ENCODE measurements at places on chromosomes 5 and 9.

- no peak for DNase-seq
These were observed 129.1 kb downstream of the DOCK8 start for GRCh38 chr9:343773-344172.

DNA sequence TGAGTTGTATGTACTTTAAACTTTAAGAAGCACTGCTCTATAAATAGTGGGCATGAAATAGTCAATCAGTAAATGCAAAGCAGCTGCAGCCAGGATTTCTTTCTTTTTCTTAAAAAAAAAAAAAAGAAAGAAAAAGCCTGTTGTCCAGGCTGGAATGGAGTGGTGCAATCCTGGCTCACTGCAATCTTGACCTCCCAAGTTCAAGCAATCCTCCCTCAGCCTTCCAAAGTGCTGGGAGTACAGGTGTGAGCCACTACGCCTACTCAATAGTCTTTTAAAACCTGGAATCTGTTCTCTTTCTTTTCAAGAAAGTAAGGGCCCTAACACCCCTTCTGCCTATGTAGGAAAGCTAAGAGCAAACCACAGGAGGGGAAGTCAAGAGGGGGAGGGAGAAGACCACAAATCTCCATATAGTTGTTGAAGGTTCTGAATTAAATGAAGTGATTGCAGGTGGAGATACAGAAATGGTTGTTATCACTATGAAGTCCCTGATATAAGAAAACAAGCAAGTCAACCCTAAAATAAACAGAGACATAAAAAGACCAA, 20.6 kb upstream of the TPD52L3 start:
- DNase-seq = no peak

DNA sequence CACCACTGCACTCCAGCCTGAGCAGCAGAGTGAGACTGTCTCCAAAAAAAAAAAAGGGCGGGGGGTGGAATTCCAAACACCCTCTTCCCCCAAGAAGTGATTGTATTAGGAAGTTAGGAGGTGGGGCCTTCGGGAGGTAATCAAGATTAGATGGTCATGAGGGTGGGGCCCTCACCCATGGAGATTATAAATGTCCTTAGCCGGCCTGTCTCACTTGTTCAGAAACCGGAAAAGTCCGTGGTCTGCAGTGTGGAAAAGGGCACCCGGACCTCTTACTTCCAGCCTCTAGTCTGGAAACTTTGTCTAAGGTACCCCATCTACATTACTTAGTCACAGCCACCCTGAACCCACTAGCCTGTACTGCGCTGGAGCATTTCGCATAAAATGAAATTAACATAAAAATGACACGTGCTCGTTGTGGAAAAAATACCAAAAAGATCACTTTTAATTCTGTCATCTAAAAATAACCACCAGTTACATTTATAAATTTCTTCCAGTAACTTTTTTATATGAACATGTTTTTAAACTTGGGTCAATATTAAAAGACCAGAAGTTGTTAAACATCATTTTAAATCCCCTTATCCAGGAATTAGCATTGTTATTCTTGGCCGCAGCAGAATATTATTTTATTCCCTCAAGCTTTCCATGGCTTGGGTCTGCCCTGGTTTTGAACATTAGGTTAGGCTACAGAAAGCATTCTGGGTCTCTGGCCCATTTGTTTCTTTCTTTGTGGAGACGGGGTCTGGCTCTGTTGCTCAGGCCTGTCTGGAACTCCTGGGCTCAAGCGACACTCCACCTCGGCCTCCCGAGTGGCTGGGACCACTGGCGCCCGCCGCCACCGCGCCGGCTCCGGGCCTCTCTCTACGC, 1.2 kb upstream of the CKS2 start:
- peak; percentile 25 for DNase-seq

GRCh38 chr9:2889023-2889422, 45.1 kb upstream of the PUM3 start:
- DNase-seq = no peak

DNA sequence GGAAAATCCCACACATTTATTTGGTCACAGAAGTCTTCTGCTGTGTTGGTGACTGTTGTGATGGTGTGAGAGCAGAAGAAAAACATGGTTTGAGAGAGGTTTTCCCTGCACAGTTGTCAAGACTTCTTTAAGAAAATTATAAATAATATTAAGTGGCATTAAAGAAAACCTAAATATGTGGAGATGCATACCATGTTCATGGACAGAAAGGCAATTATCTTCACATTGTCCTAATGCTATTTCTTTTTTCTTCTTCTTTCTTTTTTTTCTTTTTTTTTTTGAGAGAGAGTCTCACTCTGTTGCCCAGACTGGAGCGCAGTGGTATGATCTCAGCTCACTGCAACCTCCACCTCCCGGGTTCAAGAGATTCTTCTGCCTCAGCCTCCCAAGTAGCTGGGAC, 24.3 kb upstream of the ERGIC1 start:
- DNase-seq = no peak

GRCh38 chr5:139966856-139967255, 76.2 kb downstream of the NRG2 start:
- peak; percentile 77 for DNase-seq

DNA sequence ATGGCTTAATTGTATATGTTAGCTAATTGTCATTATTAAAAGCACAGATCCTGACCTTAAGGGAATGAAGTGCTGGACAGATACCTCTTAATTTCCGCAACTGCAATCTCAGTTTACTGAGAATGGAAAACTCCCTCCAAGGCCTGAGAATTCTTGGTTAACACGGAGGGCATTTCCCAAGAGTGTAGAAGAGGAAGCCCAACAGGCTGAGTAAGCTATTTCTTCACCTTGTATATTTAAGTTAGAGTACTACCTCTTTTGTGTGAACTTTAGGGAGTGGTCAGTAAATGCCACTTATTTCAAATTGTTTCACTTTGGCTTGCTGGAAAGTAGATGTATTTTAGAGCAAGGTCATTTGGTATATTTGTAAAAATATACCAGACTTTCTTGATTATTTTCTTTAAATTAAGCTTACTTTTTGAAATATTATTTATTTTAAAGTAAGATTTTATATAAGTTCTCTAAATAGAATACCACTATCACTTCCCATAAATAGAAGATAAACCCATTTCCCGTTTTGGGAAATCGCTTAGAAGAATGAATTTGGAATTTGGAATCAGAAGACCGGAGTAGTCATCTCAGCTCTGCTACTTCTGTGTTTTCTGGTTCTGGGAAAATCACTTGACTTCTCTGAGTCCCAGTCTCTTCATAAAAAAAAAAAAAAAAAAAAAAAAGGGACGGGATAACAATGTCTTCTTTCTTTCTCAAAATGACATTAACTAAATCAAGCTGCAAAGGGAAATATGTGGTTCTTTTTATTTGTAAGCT, 26.0 kb upstream of the C9orf72 start:
- no peak for DNase-seq

DNA sequence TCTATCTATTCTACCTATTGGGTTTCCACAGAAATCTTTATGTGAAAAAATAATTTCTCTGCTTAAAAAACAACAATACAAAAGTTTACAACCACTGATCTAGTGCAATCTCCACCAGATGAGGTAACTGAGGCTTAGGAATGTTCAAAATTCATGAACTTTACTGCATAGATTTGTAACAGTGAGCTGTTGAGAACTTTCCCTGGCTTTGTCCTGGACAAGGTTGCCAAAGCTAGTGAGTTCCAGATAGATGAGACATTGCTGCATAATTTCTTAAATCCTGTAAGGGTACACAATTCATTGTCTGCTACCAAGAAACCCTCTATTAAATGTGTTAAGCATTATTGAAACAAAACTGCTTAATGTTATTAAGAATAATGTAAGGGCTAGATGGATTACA, 102.7 kb downstream of the OSMR start:
- DNase-seq = no peak

GRCh38 chr9:100449420-100449819, 22.5 kb downstream of the MSANTD3 start:
- DNase-seq = no peak

DNA sequence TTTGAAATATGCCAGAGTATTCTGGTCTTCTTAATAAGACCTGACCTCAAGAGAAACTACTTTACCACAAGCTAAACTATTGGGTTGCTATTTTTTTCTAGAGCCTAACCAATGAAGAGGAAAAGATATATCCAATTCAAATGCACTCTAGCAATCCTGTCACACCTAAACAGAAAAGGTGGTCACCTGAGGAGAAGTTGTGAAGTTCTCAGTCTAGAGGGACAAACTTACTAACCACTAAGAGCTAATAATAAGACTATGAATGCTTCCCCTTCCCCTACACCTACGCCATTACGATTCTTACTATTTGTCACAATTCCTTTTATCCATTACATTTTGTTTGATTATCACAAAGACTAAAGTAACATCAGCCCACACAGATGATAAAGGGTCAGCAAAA, 29.7 kb downstream of the RLN2 start:
- DNase-seq = no peak

GRCh38 chr9:21311889-21312288, 6.8 kb upstream of the IFNA5 start:
- no peak for DNase-seq

- DNase-seq = no peak
These were observed 37.5 kb downstream of the SLC28A3 start for GRCh38 chr9:84303061-84303460.

GRCh38 chr5:130541617-130542221, 623.3 kb downstream of the HINT1 start:
- no peak for DNase-seq

DNA sequence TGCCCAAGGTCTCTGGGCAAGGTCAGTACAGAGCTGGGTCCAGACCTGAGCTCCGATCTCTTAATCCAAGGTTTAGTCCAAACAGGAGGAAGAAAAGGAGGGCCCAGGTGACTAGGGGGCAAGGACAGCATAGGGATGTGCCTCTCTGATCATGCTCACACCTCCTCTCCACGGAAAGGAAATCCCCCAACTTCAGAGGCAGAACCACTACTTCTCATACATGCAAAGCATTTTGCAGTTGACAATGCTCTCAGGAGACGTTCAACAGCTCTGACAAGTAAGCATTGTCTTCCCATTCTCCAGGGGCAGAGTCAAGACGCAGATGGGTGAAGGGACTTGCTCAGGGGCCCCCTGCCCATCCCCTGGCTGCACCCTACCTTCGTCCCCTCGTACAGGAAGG, 8.7 kb upstream of the CORO2A start:
- DNase-seq = no peak

- DNase-seq = no peak
These were observed 261.2 kb upstream of the ANKRD55 start for GRCh38 chr5:56494300-56494731.

DNA sequence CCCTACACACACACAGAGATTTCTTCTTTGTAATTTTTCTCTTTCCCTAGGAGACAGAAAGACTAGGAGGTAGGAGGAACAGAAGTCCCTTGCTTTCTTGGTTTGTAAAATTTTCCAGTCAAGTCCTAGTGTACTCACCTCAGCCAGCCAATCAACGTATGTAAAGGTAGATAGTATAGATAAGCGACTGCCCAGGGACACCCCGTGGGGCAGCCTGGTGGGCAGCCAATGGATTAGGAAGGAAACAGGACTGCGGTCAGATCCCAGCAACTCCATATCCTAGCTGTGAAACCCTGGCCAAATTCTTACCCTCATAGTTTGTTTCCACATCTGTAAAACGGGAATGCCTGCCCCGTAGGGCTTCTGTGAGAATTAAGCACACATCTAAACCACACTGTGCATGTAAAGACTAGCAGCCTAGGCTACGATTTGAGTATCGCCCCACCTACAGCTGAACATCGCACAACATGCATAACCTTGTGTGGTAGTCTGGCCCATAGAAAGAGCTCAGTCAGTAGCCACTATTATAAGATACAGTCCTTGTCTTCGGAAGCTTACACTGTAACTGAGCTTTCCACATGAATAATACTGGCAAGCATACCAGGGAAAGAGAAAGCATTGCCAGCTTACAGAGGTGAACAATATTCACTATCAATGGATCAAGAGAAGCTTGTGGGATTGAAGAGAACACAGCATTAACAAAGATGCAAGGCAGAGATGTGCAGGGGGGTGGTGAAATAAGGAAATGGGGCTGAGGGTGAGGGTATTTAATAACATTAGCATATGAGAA, 353.4 kb upstream of the PANK3 start:
- no peak for DNase-seq

GRCh38 chr5:156329171-156329611, 2.2 kb downstream of the SGCD start:
- no peak for DNase-seq

GRCh38 chr5:82332064-82332855, 54.1 kb upstream of the RPS23 start:
- no peak for DNase-seq

DNA sequence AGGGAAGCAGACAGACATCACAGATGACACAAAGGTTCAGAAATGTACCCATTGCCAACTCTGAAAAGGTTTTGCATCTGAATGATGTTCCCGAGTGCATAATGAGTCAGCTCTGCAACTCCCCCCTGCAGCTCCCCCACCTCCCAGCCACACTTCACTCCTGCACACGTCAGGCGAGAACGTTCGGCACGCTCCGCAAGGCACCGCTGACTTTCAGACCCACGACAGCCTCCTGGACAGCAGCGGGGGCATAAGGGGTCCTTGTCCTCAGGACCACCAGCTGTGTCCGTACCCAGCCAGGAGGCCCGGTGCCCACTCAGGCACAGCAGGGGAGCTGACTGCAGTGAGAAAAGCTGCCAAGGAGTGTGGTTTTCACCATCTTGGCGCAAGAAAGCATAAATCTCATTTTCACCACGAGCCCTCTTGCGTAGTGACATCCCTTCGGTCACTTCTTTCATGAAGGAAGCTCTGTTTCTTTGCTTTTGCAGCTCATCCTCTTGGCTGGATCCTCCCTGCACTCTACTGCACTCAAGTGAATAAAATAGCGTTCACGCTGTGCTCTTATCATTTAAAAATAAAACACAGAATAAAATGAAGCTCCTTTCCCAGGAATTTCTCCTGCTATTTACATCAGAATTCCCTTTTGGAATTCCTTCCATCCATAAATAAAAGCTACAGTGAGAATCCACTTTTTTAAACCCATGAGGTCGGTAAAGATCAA, 9.9 kb downstream of the GFPT2 start:
- DNase-seq = no peak

- DNase-seq = no peak
These were observed 69.8 kb downstream of the YIPF5 start for GRCh38 chr5:144100702-144101101.

DNA sequence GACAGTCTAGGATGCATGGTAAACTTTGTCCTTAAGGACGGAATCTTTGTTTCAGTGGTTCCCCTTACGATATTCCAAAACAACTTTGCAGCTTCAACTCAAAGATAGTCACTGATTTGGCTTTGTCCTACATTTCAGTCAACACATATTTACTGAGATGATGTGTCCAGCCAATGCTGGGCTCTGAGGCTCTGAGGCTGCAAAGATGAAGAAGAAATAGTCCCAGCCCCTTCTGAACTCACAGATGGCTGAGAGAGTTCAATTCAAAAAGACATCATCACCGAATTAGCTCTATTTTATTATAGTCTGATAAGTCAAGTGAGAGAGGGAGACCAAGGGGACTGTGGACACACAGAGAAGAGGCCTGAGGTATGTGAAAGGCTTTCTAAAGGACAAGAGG, 544.0 kb downstream of the ACTL7B start:
- DNase-seq = no peak

Data from SK-MEL-5 (cell line).